ENCODE measurements at places on chromosomes 16 and 17.

GRCh38 chr17:48059125-48059668 is 11.0 kb downstream of the NFE2L1 start:
- DNase-seq, result no peak

GRCh38 chr17:9432134-9432885 is 143.3 kb downstream of the STX8 start:
- DNase-seq, result no peak

GRCh38 chr16:54812229-54812628 is 118.4 kb upstream of the IRX5 start:
- DNase-seq, result no peak

DNA sequence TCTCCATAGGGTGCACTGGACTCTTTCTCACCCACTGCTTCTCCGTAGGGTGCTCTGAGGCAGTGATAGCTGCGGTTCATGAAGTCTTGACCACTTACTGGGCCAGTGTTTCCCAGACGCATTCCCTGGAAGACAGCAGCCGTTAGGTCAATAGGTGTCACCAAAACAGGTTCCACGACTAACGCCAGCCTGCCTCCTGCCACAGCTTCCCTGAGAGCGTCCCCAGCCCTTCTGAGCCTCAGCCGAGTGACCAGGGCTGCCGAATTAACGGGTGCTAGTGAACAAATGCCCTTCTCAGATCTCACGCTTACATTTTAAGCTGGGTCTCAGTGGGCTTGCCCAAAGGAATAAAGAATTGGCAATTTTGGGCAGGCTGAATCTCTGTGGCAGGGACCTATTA is 188.7 kb upstream of the TNRC6C start:
- no peak for DNase-seq

- DNase-seq, result no peak
Observed at GRCh38 chr16:53511403-53512280, 8.6 kb upstream of the AKTIP start.

GRCh38 chr17:77709594-77709993 is 248.9 kb upstream of the TNRC6C start:
- DNase-seq, result no peak
